ENCODE measurements at places on chromosomes 1 and 21. TPM values are rescaled to one million over a fixed set of nuclear protein-coding genes. Genes with fewer than 3 reads are reported as not detected.

TEKT2 gene
- 0.64 TPM for polyA plus RNA-seq

TCP10L gene
- polyA plus RNA-seq: not detected

RSPO1 gene
- 0.70 TPM for polyA plus RNA-seq

FBXO2 gene
- polyA plus RNA-seq: 21.4 TPM

MASP2 gene
- polyA plus RNA-seq: 8.7 TPM

RHD gene
- polyA plus RNA-seq: 1.1 TPM

PFDN2 gene
- polyA plus RNA-seq: 63.6 TPM
